Pulmonary artery endothelial cell (primary cell): ENCODE measurements at places on chromosomes 3 and 15. TPM values are rescaled to one million over a fixed set of nuclear protein-coding genes. Genes with fewer than 3 reads are reported as not detected.

The CLSTN2 gene
- total RNA-seq = under 0.01 and 0.07 TPM in 2 replicates

The SYNPR gene
- not detected in 2 replicates for total RNA-seq

The PPP2R3A gene
- total RNA-seq = 7.5 TPM in 2 replicates

The CX3CR1 gene
- not detected in 2 replicates for total RNA-seq

The GOLGA8J gene
- total RNA-seq = 0.11 TPM in 1 of 2 replicates, not detected in the other

The ESYT3 gene
- total RNA-seq = 0.07 TPM in 1 of 2 replicates, not detected in the other

The SEMA4B gene
- 12.5 and 15.9 TPM in 2 replicates for total RNA-seq

The MB21D2 gene
- 9.8 and 11.7 TPM in 2 replicates for total RNA-seq

The SIDT1 gene
- total RNA-seq = not detected in 2 replicates

The LRRN1 gene
- not detected in 2 replicates for total RNA-seq

The TMEM207 gene
- total RNA-seq = not detected in 2 replicates

The ERICH6 gene
- not detected in 2 replicates for total RNA-seq

The ACP3 gene
- total RNA-seq = not detected in 2 replicates

The CTXN2 gene
- under 0.01 TPM in 1 of 2 replicates, not detected in the other for total RNA-seq

The ILDR1 gene
- not detected in 2 replicates for total RNA-seq

The TRIM42 gene
- total RNA-seq = not detected in 2 replicates

The RYR3 gene
- total RNA-seq = under 0.01 TPM in 2 replicates

The MINDY4B gene
- not detected in 2 replicates for total RNA-seq

The RHCG gene
- not detected in 2 replicates for total RNA-seq

The EAF2 gene
- 1.4 and 3.5 TPM in 2 replicates for total RNA-seq

The GCSAM gene
- total RNA-seq = not detected in 2 replicates

The IL17RB gene
- total RNA-seq = not detected in 2 replicates

The LRRC3B gene
- not detected in 2 replicates for total RNA-seq

The GCHFR gene
- 10.6 and 12.9 TPM in 2 replicates for total RNA-seq

The FOXP1 gene
- 48.2 and 65.7 TPM in 2 replicates for total RNA-seq

The CPNE9 gene
- total RNA-seq = not detected in 2 replicates

The SLC2A2 gene
- not detected in 2 replicates for total RNA-seq

The CYP8B1 gene
- not detected in 2 replicates for total RNA-seq

The ZMAT3 gene
- total RNA-seq = 29.4 and 35.0 TPM in 2 replicates

The PCCB gene
- 49.2 and 75.8 TPM in 2 replicates for total RNA-seq

The LRRC31 gene
- not detected in 2 replicates for total RNA-seq

The MST1 gene
- total RNA-seq = 2.2 and 2.8 TPM in 2 replicates
